Hematopoietic multipotent progenitor cell treated with erythropoietin and hydrocortisone succinate and interleukin-3 and kit ligand, for 6 days (in vitro differentiated cells): ENCODE measurements at places on chromosomes 2 and 18.
A peak's percentile ranks its signal among the peaks of the same experiment; 100 is the strongest.

DNA sequence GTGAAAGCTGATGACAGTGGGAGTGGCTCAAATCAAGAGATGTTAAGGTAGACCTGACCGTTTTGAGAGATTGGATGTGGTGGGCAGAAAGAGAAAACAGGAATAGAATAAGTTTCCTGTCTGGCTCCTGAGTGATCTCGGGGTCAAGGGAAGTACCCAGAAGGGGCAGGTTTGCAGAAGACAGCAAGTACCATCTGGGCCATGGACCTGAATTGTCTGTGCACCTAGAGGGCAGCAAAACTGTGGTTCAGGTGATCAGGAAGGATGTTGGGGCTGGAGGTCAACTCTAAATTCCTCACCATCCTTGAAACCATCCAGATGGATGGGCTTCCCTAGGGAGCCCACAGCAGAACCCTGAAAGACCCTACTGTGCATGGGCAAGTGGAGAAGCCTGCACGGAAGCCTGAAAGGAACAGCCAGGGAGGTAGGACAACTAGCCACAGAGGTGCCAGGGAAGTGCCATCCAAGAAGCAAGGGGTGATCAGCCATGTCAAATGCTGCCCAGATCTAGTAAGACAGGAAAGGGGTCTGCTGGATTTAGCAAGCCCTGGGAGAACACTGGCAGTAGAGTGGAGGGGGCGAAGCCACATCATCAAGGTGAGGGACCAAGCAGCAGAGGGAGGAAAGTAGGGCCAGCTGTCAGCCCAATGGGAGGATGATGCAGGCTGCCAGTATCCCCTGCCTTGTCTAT is 8.0 kb downstream of the TEX261 start:
- DNase-seq: no peak

DNA sequence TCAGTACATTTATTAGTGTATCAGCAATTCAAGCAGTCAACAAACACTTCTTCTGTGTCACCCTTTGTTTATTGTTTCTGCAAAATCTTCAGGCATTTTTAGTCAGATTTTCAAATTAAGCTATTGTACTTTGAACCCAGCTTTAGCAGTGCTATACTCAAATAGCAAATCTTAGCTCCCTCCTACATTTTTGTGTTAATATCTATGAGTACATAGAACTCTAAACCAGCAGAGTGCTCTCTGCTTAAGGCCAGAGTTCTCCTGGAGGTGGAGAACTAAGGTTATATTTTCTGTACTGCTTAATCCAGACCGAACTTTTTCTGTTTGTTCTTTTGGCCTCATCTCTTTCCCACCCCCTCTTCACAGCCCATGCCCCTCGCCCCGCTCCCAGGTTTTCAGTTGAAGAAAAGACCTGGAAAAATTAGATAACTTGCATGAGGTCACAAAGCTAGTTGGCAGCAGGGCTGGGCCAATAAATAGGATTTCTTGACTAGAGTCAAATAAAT is 29.2 kb upstream of the SCN1A start:
- DNase-seq: no peak

DNA sequence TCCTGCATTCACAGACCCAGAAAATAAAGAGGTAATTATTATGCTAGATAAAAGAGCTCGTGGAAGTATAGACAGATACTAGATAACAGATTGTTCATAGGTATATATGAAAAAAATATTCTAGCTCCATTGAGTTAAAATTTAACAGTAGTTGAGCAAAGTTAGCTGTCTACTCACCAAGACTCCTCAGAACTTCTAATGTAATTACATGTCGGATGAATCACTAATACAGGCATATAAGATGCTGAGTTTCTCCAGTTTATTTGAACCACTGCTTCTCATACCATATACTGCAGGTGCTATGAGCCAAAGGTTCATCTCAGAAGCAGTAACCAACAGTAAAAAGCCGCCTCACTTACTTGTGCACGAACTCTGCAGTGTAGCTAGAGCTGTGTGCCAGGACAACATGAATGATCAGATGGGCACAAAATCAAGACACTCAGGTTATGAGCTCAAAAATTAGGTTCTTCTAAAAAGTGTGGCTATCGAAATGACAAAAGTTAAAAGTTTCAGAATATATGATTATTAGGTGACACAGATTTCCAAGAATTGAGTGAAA is 373.4 kb downstream of the NCKAP5 start:
- DNase-seq: no peak

GRCh38 chr2:160512491-160512890 is 18.9 kb upstream of the RBMS1 start:
- DNase-seq: no peak

GRCh38 chr18:77334876-77335275 is 85.2 kb downstream of the GALR1 start:
- no peak for DNase-seq

GRCh38 chr2:98702858-98703620 is 27.9 kb downstream of the MGAT4A start:
- no peak for DNase-seq

DNA sequence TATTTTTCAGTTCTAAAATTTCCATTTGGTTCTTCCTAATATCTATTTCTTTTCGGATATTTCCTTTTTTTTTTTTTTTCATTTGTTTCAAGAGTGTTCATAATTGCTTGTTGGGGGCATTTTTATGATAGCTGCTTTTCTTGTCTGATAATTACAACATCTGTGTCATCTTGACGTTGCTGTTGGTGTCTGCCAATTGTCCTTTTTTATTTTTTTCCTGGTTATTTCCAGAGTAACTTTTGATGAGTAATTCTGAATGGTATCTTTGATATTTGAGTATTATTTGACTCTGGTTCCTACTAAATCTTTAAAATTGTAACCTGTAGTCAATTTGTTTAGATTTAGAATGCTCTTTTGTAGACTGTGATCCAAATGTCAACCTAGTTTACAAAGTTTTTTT is 51.3 kb upstream of the CHRNA1 start:
- no peak for DNase-seq

- no peak for DNase-seq
Observed at GRCh38 chr2:15731213-15731888, 139.7 kb downstream of the DDX1 start.

- DNase-seq: peak; percentile 71
Observed at GRCh38 chr2:63050334-63051041, at the start of gene OTX1. Gene OTX1 (plus strand): TSS chr2:63050830. CDS start chr2:63052991, 2,161 bp downstream.

- DNase-seq: no peak
Observed at GRCh38 chr2:239558661-239559060, 157.8 kb upstream of the HDAC4 start.

GRCh38 chr18:74806700-74807416 is 209.2 kb downstream of the ZNF407 start:
- no peak for DNase-seq

GRCh38 chr2:180747728-180748127 is 232.7 kb upstream of the UBE2E3 start:
- DNase-seq: no peak

GRCh38 chr18:76456823-76457222 is 38.2 kb downstream of the ZNF516 start:
- no peak for DNase-seq

DNA sequence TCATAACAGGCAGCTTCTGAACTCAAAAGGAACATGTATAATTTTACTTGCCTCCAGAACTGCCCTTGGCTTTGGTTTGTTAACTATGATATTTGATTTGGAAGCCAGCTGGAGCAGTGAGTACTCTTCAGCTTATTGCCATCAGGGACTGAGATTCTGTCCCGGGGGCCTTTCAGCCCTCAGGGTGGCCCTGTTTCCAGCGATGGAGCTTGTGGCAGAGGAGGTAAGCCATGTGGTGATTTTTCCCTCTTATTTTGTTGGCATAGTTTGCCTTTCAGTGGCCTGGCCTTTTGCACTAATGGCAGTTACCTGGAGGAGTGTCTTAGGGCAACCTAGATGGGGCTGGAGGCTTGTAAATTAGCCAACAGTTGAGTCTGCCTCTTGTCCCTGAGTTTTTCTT is 1955.0 kb upstream of the LRRTM1 start:
- no peak for DNase-seq

GRCh38 chr2:96680561-96681141 is 38.1 kb downstream of the FER1L5 start:
- DNase-seq: no peak

DNA sequence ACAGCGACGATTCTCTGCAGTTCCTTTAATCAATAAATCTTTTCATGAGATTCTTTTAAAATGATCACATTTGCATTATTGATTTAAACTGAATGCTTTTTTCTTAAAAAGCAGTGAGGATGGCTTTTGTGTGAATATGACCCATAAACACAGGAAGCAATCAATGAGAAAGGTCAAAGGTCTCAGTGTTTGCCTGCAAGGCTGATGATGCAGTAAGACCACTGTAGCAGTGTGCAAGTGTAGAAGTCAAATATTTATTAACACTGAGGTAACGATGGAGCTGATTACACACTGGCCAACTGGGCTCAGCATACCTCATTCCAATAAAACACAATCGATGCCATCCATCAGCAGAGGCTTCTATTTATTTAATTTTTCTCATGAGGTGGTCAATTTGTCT is 633.5 kb downstream of the DCDC2C start:
- no peak for DNase-seq

- peak; percentile 56 for DNase-seq
Observed at GRCh38 chr2:190515687-190516086, 18.8 kb downstream of the NEMP2 start.

- peak; percentile 71 for DNase-seq
Observed at GRCh38 chr18:9868857-9869714, 16.7 kb upstream of the TXNDC2 start.

DNA sequence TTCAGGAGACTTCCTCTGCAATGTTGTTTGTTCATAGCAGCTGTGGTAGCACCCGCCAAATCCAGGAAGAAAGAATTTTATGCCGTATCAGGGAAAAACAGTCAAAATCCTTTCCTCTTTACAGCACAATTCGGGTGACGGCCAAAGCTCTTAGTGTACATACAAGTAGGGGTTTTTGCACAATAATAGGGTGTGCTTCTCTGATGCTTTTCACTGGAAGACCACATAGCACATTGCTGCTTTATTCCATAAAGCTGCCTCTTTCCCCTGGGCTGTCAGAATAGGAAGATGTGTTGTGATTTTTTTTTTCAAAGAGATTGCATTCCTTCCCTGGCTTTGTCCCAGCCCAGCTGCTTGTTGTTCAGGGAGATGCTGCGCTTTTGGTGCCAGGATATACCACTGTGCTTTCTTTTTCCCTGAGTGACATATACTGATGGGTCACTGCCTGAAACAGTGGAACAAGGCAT is 27.2 kb upstream of the LANCL1 start:
- DNase-seq: no peak

- DNase-seq: no peak
Observed at GRCh38 chr2:34031097-34031496, 432.0 kb upstream of the FAM98A start.
